Urothelium cell line (cell line): ENCODE measurements at places on chromosomes 3 and 15.

GRCh38 chr3:54668236-54668635 lies 259.6 kb downstream of the LRTM1 start:
- DNase-seq, result no peak

DNA sequence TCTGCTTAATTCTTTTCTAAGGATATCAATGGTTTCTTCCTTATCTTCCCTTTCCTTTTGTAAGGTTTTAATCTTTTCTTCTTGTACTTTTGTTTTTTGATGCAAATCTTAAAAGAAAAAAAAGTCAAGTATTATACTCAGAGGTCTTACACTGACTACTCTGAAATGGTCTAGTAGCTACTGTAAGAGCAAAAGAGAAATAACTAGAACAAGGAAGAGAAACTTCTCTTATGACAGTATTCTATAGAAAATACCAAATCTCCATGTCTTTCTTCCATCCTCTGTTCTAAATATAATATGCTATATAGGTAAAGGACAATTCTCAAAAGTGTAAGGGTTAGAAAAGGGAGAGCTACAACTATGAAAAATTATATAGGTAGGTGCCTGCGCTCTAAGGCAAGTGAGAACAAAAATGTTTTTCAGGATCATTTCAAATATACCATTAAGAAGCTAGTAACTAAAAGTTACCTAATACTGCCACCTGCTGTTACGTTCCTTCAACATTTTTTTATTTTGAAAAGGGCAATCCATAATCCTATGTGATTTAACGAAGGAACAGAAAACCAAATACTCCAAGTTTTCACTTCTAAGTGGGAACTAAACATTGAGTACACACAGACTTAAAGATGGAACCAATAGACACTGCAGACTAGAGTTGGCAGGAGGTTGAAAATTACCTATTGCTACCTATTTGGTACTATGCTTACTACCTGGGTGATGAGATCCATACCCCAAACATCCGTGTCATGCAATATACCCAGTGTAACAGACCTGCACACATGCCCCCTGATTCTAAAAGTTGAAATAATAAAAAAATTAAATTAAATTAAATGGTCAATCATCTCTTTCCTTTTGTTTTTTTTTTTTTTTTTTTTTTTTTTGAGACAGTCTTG lies 36.7 kb downstream of the CIP2A start:
- DNase-seq, result peak; percentile 13

GRCh38 chr15:50798684-50799083 lies 33.2 kb upstream of the SPPL2A start:
- DNase-seq, result no peak

GRCh38 chr15:69126054-69126469 lies 34.4 kb upstream of the GLCE start:
- no peak for DNase-seq

DNA sequence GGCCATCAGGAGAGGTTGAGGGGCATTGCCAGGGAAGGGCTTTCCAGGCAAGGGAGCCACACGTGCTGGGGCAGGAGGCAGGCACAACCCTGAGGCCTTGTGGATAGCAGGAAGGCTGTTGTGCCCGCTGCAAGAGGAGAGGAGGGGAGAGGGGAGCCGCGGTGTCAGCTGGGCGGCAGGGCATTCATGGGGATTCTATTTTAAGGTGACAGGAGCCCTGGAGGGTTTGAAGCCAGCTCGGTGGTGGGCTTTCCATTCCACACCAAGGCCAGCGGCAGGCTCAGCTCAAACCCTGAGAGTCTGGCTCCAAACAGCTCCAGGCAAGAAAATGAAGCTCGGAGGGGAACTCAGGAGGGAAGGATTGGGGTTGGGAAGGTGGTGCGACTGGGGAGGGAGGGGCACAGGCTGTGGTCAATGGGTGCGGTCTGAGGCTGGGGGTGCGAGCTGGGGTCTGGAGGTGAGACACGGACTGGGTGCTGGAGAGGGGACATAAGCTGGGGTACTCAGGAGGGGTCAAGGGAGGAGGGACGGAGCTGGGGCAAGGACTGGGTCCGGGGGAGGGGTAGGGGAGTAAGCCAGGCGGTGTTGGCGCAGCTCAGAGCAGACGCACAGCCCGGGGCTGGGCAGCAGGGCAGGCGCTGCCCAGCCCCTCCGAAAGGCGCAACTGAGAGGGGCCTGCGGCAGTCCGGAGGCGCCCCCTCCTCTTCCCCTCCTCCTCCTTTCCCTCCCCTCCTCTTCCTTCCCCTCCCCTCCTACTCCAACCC lies 43.4 kb downstream of the TPRA1 start:
- DNase-seq, result peak; percentile 35

DNA sequence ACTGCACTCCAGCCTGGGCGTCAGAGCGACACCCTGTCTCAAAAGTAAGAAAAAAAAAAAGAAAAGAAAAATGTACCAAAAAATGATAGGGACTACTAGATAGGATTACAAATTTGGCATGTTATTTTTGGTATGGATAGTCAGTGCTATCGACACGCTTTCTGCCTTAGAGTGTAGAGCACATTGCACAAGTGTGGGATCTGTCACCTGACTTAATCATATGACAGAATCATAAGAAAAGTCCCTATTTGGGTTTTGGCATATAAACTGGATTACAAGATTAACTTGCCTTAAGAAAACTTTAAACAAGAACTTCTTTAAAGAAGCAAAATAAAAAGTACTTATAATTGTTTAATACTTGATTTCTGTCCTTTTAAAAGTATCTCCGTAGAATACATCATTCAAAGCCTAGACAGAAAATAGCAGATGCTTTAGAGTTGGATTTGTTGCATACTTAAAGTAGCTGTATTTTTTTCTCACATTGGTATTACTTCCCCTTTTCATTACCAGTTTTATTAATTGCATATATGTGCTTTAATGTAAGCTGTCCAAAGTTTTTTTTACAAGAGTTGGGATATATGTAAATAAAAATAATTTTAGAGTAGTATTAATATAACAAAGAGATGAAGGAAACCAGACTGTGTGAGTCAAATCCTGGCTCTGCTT lies 7.8 kb downstream of the ATP6V1A start:
- DNase-seq, result no peak

DNA sequence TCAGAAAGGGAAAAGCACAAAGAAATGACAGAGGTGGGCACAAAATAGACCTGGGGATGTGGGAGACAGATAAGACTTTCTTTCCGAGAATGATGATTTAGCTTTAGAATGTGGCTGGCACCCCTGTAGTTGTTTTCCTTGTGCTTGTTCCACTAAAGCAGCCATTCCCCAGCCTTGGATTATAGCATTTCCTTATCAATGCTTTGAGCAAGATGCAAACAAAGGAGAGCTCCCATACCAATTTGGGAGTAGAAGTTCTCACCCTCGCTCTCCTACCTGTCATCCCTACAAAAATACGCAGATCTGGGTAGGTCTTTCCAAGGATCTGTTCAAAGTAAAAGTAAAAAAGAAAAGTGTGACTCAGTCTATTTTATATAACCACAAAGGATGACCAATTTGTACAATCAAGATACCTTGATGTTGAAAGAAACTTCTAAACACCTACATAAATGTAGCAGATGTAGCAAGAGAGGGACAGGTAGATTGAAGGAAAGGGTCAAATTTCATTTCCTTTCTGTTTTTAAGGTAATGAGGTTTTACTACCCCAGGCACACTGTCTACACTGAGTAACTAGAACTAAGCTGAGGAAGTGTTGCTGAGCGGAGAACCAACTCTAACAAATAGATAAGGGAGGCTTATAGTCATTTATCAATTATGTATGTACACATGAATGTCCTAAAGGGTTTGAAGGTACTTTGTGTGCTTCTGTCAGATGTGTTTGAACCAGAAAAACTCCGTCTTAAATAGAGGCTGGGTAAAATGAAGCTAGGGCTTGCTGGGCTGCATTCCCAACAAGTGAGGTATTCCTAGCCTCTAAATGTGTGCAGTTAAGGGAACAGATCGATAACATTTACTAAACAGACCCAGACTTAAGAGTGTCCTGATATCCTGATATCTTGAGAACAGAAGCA lies 91.1 kb upstream of the LRRN1 start:
- DNase-seq, result peak; percentile 11

GRCh38 chr3:195099951-195100785 lies 170.8 kb downstream of the XXYLT1 start:
- DNase-seq, result no peak

DNA sequence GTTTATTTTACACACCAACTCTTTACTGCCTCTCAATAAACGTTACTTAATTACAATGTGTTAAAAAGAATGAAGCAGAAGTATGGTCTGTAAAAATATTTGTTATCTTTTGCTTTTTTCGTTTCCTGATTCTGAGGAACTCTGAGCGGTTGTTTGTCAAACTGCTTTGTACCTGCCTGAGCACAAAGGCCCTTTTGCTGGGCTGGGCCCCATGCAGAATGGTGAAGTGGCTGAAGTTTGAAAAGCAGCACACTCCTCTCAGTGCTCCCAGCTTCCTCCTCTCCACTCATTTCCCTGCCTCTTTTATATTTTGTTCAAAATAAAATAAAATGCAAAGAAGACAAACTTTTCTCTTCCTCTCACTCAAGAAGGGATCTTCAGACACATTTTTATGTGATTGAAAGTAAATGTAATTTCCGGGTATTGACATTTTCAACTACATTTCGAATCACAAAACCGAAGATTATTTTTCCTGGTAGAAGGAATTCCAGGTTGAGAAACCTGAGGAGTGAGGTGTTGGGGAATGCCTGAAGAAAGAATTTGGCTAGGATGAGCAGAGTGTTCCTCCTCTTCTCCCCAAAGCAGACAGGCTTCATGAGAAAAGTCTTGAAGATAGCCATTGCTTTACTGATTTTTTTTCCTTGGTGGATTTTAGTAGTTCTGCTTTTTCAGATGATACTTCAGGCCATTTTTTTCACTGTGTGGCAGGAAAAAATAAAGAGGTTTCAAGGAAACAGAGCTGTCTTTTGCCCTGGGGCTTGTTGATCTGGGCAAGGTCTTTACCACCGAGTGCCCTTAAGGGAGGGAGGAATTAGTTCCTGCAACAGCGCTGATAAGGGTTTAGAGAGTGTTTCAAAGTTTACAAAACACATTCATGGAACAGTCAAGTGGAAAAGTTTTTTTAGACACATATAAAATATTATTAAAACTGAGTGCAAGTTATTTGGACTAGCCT lies 229.8 kb downstream of the NFKBIZ start:
- DNase-seq, result no peak

DNA sequence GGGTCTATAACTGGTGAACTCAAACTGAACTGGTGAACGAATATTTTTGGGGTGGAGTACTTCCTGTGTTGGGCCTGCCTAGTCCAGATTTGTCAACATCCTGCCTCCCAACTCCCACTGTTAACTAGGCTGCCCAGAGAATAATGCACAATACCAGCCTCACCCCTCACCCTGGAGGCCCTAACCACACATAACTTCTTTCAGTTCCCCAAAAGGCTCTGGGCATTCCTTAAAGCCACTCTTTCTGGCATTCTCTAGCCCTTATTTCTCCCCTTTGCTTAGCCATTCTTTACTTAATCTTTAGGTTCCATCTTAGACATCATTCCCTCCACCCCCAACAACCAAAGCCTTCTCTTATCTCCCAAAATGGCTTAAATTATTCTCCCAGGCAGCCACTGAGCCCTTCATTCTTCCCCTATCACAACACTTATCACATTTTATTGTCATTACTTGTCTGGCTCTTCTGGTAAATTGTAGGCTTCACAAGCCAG lies 9.1 kb upstream of the SEC11A start:
- DNase-seq, result peak; percentile 18

- peak; percentile 39 for DNase-seq
Observed at GRCh38 chr15:75640483-75641178, 607 bp upstream of the IMP3 start.
